ENCODE measurements at places on chromosomes 5 and 9. TPM values are rescaled to one million over a fixed set of nuclear protein-coding genes. Genes with fewer than 3 reads are reported as not detected.

- no peak for DNase-seq
Measured at GRCh38 chr9:17824191-17824590, 245.3 kb downstream of the SH3GL2 start.

DNA sequence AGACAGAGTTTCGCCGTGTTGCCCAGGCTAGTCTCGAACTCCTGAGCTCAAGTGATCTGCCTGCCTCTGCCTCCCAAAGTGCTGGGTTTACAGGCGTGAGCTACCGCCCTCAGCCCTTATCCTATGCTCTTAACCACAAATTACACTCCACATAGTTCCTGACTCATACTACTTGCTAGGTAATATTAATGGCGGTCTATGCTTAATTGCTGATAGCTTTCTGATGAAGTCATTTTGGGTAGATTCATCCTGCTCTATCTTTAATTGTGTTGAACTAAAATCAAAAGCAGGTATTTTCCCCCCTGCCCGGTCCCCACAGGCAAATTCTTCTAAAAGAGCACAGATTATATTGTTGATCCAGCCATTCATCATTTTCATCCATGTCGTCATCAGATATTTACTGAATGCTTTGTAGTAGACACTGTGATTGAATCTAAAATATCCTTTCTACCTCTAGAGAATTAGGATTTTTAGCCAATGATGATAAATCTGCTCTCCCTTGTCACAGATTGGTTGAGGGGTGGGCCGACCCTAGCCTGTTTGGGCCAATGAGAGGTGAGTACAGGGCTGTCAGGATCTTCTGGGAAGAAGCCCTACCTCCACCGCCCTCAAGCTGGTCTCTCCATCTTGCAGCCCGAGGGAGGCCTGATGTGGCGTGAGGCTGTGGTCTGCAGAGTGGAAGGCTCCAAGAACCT lies 144.8 kb downstream of the NR3C1 start:
- DNase-seq = no peak

DNA sequence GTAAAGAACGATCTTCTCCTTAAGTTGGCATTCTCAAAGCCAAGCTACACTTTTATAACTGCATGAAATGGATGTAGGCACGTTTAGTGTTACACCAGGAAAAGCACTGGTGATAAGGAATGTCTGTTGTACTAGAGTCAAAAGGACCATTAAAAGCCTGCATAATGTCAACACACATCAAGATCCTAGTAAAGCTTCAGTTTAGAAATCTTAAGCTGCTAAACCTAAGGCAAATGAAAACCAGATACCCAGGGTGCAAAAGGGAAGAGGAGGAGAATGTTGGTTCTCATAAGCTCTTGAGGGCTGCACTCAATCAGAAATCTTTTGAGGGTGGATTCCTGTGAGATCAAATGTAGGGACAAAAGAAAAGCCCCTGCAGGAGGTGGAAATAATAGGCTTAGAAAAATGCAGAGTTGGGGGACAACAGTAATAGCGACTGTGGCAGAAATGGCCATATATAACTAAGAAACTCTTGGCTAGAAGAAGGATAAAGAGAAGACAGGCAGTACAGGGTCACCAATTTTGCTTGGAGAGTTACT lies 148.2 kb downstream of the FBXL17 start:
- DNase-seq = no peak

GRCh38 chr9:27429436-27429835 lies 94.7 kb upstream of the IFNK start:
- no peak for DNase-seq

- no peak for DNase-seq
Measured at GRCh38 chr9:88215196-88216125, 77.2 kb upstream of the SPATA31C2 start.

Gene ZNF618
- 1.4 TPM for total RNA-seq

Gene HRH2
- 8.0 TPM for total RNA-seq

Gene PIGO
- 23.0 TPM for total RNA-seq

- DNase-seq = no peak
Measured at GRCh38 chr5:125409861-125410536, 663.6 kb upstream of the ZNF608 start.

DNA sequence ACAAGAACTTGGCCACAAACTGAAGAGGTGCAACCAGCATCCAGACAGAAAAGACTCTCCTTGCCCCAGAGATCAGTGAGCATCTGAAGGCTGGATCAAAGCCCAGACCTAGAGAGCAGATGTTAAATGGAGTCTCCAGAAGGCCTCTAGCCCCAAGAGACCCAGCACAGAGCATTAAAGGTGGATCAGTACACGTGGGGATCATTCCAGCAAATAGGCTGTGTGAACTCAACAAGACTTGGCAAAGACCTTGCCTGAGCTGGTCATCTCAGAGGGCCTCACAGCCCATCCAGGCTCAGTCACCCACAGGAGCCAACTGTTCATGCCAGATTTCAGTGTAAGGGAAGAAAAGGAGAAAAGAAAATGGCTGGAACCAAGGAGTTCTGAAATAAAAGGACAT lies 214.0 kb downstream of the ENC1 start:
- no peak for DNase-seq

DNA sequence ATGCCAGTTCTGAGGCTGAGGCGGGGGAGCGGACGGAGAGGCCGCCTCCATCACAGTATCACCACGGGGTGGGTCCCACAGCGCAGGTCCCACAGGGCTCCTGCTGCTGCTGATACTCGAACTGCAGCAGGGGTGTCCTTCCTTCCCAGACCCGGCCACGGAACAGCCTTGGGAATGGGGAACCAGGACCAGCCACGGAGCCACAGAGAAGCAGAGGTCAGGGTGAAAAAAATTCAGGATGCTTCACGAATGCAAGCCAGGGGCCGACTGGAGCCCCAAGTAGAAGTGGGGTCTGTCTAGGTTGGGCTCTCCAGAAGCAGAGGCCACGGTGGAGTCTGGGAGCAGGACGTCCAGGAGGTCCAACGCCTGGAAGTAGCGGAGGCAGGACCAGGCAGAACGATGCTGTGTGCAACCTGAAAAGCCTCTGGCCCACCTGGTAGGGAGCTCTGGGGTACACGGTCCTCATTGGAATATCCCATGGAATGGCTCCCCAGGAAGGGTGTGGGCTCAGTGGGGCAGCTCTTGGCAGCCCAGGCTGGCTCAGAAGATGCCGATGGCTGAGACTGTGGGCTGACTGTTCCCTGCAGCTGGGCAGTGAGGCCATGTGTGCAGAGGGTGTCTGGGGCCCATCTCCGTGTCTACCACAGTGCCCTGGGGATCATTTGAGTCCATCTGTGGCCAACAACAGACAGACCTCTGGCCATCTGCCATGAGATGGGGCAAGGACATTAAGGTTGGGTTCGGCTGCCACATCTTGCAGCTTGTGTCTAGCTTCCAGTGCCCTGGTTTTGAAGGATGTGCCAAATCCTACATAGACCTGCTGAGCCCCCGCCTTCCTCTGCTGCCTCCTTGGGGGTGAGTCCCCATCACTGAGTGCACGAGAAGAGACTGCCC lies 66.9 kb upstream of the FCN1 start:
- DNase-seq = no peak

DNA sequence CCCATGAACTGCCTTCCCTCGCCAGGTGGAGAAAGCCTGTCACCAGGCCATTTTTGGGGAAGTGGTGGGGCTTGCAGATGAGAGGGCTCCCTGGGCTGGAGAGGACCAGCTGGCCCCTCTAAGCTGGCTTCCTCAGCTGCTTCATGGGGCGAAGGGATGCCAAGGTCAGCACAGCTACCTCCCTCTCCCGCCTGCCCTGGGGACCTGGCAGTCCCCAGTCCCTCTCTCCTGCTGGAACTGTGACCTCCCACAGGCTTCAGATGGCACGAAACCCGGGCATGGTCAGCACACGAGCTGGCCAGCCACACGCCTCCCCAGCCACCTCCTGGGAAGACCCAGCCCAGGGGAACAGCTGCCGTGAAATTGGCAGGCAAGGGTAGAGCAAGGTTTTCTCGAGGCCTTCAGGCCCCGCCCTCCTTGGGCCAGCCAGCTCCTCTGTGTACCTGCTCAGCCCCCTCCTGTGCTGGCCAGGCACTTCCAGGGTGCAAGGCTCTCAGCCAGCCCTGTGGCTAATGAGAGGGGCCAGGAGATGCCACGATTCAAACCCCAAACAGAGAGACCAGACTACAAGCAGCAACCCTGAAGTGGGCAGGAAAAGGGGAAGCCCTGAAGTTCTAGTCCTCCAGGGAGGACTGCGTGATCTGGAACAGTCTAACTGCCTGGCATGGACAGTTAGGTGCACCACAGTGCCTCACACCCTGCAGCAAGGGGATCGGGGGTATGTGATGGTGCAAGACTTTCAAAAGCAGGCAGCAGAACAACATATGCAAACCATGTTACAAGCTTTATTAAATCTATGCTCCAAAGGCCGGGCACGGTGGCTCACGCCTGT lies 12.9 kb downstream of the PLPP7 start:
- no peak for DNase-seq

DNA sequence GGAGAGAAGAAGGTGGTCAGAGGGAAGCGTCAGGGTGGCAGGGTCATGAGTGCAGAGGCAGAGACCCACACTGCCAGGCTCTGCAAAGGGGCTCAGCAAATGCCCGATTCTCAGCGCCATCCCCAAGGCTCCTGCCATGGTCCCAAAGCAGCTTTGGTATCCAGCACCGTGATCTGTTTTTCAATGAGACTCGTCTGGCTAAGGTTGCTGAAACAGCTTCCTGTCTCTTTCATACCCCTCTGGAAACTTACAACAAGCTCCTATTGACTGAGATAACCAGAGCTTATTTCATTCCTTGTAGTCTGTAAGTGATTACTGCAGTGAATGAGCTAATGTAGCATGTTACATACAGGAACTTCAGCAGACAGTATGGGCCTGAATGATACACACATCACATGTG lies 568.6 kb upstream of the DAP start:
- DNase-seq = no peak

- no peak for DNase-seq
Measured at GRCh38 chr9:83554278-83554677, 16.1 kb upstream of the FRMD3 start.

DNA sequence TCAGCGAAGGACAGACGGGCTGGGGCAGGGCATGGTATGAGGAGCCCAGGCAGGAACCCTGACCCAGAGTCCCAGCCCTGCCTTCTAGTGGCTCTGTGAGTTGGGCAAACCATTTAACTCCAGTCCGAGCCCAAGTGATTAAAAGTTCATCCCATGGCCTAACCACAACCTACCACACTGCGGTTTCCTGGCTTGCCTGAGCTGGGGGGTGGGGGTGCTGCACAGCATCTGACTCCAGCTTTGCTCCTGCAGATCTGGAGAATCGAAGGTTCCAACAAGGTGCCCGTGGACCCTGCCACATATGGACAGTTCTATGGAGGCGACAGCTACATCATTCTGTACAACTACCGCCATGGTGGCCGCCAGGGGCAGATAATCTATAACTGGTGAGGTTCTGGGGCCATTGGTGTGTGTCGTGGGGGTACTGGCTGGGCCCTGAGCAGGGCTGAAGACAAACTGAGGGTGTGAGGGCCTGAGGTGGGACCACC lies 49.0 kb downstream of the STOM start:
- peak; percentile 32 for DNase-seq

Gene SLC4A9
- not detected for total RNA-seq

Gene ADAMTS16
- total RNA-seq = not detected

DNA sequence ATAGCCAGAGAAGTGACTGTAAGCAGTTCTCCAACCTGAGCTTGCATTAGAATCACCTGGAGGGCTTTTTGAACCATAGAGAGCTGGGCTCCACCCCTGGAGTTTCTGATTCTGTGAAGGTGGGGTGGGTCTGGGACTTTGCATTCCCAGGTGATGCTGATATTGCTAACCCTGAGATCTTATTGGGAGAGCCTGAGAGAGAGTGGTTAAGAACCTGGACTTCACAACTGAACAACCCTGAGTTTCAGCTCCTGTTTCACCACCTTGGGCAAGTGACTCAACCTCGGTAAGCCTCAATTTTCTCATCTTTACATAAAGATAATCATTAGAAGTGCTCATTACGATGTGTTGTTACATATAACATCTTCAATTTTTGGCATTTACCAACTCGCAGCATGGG lies 498.6 kb downstream of the EBF1 start:
- no peak for DNase-seq

DNA sequence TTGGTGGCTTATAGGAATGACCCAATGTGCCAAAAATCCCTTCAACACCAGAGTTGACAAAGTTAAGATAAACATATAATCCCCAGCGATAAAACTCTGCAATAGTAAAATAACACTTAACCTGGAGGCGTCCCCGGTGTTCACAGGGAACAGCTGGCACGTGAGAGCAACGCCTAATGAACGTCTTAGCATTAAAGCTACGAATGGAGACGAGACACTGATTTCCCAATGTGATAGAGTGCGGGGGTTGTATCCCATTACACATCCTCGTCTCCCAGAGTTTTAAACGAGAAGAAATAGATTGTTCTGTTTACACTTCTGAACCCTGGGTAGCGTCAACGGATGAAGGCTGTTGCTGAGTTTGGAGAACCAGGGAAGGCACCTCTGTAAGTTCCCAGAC lies 57.6 kb downstream of the PTCH1 start:
- no peak for DNase-seq

Gene CDC20B
- total RNA-seq = not detected

Gene CARD9
- 0.92 TPM for total RNA-seq

Gene ANKRD34B
- not detected for total RNA-seq

- no peak for DNase-seq
Measured at GRCh38 chr5:164373876-164374275, 868.5 kb downstream of the MAT2B start.

Gene C5orf52
- total RNA-seq = not detected

DNA sequence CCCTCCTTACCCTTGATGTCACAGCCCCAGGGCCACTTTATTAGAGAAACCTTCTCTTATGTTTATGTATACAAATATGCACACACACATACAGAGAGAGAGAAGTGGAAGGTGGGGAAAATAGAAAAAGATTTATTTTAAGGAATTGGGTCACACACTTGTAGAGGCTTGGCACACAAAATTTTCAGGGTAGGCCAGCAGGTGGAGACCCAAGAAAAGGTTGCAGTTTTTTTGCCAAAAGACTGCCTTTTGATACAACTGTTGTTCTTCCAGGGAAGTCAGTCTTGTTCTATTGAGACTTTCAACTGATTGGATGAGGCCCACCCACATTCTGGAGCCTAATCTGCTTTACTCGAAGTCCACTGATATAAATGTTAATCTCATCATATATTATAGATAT lies 131.1 kb upstream of the PPP1R2B start:
- no peak for DNase-seq

DNA sequence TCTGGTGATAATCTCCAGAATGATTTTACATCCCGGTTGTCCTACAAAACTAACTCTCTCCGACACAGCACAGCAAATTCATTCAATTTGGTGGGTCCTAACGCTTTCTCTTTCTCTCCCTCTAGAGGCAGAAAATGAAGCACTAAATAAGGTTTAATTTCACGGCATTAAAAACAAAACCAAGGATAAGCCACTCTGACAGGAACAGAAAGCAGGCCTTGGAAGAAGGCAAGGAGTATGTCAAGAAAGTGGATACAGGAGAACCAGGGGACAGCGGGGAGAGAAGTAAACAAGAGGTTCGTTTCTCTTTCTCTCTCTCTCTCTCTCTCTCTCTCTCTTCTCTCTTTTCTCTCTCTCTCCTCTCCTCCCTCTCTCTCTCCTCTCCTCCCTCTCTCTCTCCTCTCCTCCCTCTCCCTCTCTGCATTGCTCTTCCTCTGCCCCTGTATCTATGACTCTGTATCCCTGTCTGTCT lies 49.8 kb downstream of the EBF1 start:
- no peak for DNase-seq

GRCh38 chr9:105103776-105104175 lies 140.7 kb upstream of the SLC44A1 start:
- no peak for DNase-seq
